Stimulated activated CD8-positive, alpha-beta memory T cell treated with anti-CD3 and anti-CD28 coated beads, Interleukin-15, amount 100 ng/mL, for 1 hour (primary cell): ENCODE measurements at places on chromosomes 4 and X.

DNA sequence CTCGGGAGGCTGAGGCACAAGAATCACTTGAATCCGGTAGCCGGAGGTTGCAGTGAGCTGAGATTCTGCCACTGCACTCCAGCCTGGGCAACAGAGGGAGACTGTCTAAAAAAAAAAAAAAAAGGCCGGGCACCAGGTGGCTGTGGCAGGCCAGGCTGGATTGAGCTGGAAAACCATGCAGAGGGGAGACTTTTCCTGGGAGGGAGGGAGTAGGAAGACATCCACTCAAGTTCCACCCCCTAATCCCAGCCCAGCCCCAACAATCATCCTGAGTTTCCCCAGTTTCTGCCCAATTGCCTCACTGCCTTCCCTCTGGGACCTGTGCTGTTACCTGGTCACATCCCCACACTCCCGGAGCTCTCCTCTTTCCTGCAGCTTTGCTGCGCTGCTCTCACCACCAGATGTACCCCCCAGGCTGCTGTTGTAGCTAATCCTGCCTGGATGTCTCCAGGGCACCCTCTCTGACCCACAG is 9.0 kb upstream of the TSPYL2 start:
- no peak for DNase-seq

- DNase-seq = no peak
Observed at GRCh38 chr4:85565761-85566480, 91.0 kb downstream of the ARHGAP24 start.

DNA sequence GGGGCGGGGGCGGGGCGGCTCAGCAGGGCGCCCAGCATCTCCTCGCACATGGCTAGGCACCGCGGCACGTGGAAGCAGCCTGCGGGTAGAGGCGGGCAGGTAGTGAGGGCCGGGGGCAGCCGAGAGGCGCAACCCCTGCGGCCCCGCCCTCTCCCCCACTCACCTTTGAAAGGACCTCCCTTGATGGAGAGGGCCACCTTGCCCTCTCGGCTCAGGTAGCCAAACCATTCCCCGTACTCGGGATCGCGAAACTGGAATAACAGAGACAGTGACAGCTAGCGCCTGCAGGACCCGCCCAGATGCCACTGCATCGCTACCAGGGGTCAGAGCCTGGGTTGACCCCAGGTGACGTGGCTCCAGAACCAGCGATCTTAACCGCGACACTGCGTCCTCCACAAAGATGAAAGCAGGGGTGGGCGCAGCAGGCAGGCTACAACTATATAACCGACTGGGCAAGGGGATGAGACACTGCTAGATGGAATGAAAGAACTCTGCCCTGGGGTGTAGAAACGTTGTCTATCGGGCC is 552 bp upstream of the NAA10 start:
- DNase-seq = no peak

DNA sequence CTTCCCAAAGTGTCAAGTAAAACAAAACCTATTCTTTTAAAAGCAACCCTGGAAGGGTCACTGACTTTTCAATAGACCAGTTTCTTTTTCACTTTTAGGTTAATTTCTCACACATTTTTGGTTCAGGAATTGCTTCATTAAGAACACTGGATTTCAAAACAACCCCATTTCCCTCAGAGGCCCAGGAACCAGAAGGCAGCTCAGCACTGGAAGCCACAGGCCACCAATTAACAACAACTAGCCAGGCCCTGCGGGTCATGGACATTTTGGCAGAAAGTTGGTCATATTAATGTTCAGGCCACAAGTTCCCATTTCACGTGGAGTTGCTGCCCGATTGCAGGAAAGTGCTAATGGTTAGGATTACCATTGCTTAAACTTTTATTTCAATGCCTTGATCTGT is 39.8 kb downstream of the HAND2 start:
- DNase-seq = no peak

GRCh38 chr4:10115797-10116568 is 616 bp downstream of the WDR1 start:
- DNase-seq = no peak

DNA sequence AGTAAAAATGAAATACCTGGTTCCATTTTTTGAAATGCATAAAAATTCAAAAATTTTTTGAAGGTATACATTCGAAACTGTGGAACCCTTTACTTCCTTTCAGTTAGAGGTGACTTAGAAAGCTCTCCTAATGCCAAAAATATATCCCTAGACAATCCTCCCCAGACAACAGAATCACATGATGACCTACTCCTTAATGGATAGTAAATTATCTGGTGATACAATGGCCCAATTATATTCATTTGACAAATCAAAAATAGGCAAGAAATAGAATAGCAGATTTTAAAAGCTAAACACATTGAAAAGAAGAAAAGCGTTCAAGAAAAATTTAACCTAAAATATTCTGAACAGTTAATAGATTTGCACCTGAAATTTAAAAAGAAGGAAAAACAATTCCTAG is 3.5 kb upstream of the UGT2A2 start:
- no peak for DNase-seq

DNA sequence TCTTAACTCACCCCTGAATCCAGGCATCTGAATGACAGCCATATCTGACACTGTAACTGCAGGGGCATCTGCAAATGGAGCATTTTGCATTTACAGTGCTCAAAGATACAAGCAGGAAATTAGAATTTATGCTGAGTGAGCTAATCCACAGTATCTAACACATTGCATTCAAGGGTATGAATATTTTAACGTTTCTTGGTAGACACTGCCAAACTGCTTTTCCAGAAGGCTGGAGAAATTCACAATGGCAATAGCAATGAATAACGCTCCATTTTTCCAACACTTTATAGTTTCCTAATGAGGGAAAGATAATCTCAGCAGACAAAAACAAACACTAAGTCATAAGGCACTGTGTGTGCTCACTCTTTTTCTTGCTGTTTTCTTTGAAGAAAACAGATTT is 30.9 kb downstream of the AADAT start:
- no peak for DNase-seq

GRCh38 chr4:100147684-100148083 is 42.6 kb downstream of the DDIT4L start:
- DNase-seq = no peak

DNA sequence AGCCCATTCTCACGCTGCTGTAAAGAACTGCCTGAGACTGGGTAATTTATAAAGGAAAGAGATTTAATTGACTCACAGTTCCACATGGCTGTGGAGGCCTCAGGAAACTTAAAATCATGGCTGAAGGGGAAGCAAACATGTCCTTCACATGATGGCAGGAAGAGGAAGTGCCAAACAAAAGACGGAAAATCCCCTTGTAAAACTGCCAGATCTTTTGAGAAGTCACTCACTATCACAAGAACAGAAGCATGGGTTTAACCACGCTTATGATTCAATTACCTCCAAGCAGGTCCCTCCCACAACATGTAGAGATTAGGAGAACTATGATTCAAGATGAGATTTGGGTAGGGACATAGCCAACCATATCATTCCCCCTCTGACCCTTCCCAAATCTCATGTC is 335.5 kb downstream of the IL15 start:
- DNase-seq = no peak

GRCh38 chr4:4555916-4556315 is 14.1 kb upstream of the STX18 start:
- DNase-seq = no peak

GRCh38 chrX:36898301-36898700 is 109.9 kb upstream of the FAM47C start:
- no peak for DNase-seq
